ENCODE measurements at places on chromosomes 5 and 9. TPM values are rescaled to one million over a fixed set of nuclear protein-coding genes. Genes with fewer than 3 reads are reported as not detected.
A peak's percentile ranks its signal among the peaks of the same experiment; 100 is the strongest.

- no peak for DNase-seq
- H3K27me3 ChIP-seq: no peaks in the 10 kb centered on the region
- peaks cover 9% of the 10 kb centered on the region for H3K4me1 ChIP-seq
- no peak overlapping the region for H3K27ac ChIP-seq
- H3K4me3 ChIP-seq: no peak overlapping the region
These were observed 32.3 kb downstream of the ERP44 start for GRCh38 chr9:100066539-100066938.

ANKRD31 gene
- total RNA-seq: 0.14 TPM

DNA sequence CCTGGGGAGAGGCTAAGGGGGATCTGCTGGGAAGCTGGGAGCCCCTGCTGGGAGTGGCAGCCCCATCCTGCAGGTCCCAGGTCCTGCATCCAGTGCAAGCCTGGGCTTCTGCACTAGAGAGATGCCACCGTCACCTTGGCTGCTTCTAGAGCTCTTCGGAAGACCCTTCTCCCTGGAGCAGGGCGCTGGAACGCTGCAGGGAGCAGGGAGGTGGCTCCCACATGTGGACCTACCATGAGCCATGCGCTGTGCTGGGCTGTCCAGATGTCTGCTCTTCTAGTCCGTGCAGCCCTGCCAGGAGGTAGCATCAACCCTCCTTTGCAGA, 90.9 kb upstream of the PHYKPL start:
- H3K27me3 ChIP-seq: no peaks in the 10 kb centered on the region
- DNase-seq: peak; percentile 31
- H3K27ac ChIP-seq: no peak overlapping the region
- H3K36me3 ChIP-seq: no peaks in the 10 kb centered on the region
- no peaks in the 10 kb centered on the region for H3K4me1 ChIP-seq

DNA sequence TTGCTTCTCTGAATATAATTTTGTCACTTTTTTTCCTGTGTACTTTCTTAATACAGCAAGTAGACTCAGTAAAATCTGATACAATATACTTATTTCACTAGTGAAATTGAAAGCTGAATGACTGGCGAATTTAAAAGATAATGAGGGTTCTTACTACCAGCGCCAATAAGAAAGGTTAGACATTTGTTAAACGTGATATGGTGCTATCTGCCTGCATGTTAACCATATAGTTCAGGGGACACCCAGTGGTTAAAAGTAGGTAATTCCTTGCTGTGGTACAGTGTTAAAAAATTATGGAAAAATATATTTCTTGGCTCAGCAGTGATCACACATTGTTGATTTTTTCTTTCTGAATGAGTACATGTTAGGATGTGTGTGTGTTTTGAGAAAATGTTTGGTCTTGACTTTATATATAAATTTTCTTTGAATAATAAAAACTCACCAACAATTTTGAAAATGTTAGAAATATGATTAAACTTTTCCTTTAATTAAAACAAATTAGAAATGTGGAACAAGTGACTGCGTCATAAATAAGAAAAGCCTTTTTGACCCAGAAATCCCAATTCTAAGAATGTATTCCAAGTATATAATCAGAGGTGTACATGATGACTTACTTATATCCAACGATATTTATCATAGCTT, 25.8 kb downstream of the CAST start:
- H3K27ac ChIP-seq: no peak overlapping the region
- H3K4me1 ChIP-seq: no peaks in the 10 kb centered on the region
- no peaks in the 10 kb centered on the region for H3K36me3 ChIP-seq
- no peak for DNase-seq
- H3K27me3 ChIP-seq: no peaks in the 10 kb centered on the region

ZCCHC10 gene
- total RNA-seq: 20.9 TPM

GRCh38 chr9:4959031-4959430, 26.0 kb upstream of the JAK2 start:
- DNase-seq: no peak
- no peak overlapping the region for H3K4me3 ChIP-seq
- H3K27me3 ChIP-seq: no peaks in the 10 kb centered on the region
- no peak overlapping the region for H3K27ac ChIP-seq
- no peaks in the 10 kb centered on the region for H3K4me1 ChIP-seq
- no peaks in the 10 kb centered on the region for H3K36me3 ChIP-seq

GRCh38 chr9:37329576-37329975, 92.9 kb upstream of the GRHPR start:
- no peaks in the 10 kb centered on the region for H3K36me3 ChIP-seq
- no peak for DNase-seq
- H3K27me3 ChIP-seq: no peaks in the 10 kb centered on the region
- no peak overlapping the region for H3K27ac ChIP-seq
- no peak overlapping the region for H3K4me3 ChIP-seq

DNA sequence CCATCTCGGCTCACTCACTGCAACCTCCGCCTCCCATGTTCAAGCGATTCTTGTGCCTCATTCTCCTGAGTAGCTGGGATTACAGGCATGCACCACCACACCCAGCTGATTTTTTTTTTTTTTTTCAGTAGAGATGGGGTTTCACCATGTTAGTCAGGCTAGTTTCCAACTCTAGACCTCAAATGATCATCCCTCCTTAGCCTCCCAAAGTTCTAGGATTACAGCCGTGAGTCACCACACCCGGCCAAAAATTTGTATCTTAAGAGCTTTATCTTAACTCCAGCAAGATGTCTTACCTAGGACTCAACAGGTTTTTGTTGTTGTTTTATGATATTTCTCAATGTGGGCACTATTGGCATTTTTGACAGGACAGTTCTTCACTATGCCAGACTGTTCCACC, 27.9 kb downstream of the LYRM7 start:
- no peaks in the 10 kb centered on the region for H3K36me3 ChIP-seq
- H3K4me3 ChIP-seq: no peak overlapping the region
- DNase-seq: no peak
- H3K27ac ChIP-seq: no peak overlapping the region
- H3K4me1 ChIP-seq: peaks cover 6% of the 10 kb centered on the region

DNA sequence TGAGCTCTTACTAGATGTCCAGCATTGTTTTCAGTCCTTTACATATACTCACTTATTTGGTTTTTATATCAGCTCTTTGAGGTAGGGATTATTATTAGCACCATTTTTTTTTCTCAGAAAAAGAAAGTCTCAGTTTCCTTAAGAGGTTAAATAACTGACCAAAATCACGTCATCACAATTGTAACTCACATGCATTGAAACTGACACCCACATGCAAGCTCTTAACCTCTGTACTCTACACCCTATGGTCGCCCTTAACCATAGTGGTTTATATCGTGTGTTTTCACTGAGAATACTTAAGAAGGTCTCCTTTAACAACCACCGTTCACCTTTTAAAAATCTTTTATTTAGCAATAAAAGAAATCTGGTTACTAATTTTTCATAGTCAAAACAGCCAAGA, 61.0 kb downstream of the PRDM6 start:
- no peak overlapping the region for H3K4me3 ChIP-seq
- H3K27me3 ChIP-seq: no peaks in the 10 kb centered on the region
- H3K36me3 ChIP-seq: no peaks in the 10 kb centered on the region
- peaks cover 5% of the 10 kb centered on the region for H3K4me1 ChIP-seq
- DNase-seq: no peak

- H3K27me3 ChIP-seq: no peaks in the 10 kb centered on the region
- H3K27ac ChIP-seq: no peak overlapping the region
- H3K36me3 ChIP-seq: no peaks in the 10 kb centered on the region
- no peak overlapping the region for H3K4me3 ChIP-seq
These were observed 698.3 kb downstream of the MAT2B start for GRCh38 chr5:164203581-164204225.

DNA sequence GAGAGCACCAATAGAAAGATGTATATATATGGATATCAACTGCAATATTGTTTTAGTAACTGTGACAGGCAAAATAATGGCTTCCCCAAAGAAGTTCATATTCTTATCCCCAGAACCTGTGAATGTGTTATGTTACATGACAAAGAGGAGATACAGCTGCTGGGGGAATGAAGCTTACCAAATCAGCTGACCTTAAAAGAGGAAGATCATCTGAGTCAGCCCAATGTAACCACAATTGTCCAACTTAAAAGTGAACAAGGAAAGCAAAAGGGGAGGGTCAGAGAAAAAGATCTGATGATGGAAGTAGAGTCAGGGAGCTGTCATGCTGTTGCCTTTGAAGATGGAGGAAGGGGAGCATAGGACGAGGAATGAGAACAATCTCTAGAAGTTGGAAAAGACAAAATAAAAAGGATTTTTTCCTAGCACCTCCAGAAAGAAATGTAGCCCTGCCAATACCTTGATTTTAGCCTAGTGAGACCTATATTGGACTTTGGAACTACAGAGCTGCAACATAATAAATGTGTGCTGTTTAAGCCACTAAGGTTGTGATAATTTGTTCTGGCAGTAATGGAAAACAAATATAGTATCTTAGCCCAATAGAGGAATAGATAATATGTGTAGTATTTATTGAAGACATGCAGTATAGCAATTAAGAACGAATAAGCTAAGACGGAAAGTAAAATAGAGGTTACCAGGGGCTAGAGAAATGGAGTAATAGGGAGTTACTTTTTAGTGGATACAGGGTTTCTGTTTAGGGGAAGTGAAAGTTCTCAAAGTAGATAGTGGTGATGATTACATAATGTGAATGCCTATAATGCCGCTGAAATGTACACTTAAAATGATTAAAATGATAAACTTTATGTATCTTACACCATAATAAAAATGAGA, 115.9 kb downstream of the PIK3R1 start:
- no peak overlapping the region for H3K27ac ChIP-seq
- no peak for DNase-seq
- H3K27me3 ChIP-seq: no peaks in the 10 kb centered on the region
- H3K4me1 ChIP-seq: no peaks in the 10 kb centered on the region

KCNIP1 gene
- total RNA-seq: 0.34 TPM

SPATA31A3 gene
- total RNA-seq: not detected

Measured in endodermal cell (in vitro differentiated cells).